ENCODE measurements at places on chromosomes 16 and 17.

DNA sequence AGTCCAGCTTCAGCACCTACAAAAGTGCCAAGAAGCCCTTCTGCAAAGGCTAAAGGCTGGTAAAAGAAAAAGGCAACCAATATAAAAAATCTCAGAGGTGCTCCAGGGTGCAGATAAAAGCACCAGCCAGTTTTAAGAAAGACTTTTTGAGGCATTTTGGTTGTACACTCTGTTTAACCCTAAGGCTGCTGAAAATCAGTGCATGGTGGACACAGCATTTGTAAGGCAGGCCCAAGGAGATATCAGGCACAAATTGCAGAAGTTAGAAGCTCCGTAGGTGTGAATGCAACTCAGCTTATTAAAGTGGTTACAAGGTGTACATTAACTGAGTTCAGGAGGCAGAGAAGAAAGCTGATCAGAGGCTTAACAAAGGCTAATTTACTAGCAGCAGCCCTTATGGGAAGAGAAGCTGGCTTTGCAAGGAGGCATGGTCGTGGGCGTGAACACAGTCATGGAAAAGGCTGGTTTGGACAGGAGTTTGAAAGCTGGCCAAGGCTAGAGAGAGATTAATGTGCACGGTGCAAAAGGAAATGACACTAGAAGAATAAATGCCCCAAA lies 21.1 kb downstream of the ACSM1 start:
- DNase-seq, result no peak

DNA sequence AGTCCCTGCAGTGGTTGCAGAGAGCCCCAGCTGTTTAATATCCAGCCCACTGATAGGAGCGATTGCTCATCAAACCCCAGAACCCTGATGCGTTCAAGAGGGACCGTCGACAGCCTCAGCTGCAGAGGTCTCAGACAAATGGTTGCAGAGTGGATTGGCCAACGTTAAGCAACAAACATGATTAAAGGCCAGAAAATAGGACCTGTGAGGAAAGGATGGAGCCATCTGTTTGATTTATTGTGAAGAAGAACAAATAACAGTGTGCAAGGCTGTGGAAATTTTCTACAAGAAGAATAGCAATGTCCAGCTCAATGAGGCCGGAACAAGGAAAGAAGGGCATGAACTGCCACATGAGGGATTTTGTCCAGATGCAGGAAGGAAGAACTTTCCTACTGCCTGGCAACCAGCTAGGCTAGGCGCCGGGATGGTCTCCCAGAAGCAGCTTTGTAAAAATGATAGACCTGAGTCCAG lies 138.4 kb upstream of the DNAH9 start:
- no peak for DNase-seq

GRCh38 chr17:81576621-81577277 lies 24.6 kb upstream of the FAAP100 start:
- no peak for DNase-seq

- no peak for DNase-seq
These were observed 30.1 kb upstream of the MED9 start for GRCh38 chr17:17446666-17447155.

- DNase-seq, result no peak
These were observed 486.0 kb downstream of the KCNJ2 start for GRCh38 chr17:70655176-70655958.

DNA sequence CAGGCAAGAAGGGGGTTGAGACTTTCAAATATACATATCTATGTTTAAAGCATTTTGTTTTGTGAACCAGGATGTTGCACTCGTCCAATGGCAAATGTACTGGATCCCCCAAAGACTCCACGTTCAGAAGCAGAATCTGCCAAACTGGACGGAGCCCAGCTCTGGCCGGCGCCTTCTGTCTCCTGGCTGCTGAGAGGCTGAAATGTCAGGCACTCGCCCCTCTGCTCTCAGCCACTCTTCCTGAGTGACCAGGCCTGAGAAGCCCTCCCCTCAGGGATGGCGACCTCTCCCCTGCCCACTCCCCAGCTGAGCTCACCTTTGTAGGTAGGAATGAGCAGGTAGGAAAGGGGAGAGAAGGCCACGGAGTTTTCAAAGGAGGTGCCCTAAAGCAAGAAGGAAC lies 187.5 kb upstream of the FOXF1 start:
- no peak for DNase-seq

GRCh38 chr16:30535106-30535776 lies 583 bp upstream of the ZNF747 start:
- peak; percentile 64 for DNase-seq

DNA sequence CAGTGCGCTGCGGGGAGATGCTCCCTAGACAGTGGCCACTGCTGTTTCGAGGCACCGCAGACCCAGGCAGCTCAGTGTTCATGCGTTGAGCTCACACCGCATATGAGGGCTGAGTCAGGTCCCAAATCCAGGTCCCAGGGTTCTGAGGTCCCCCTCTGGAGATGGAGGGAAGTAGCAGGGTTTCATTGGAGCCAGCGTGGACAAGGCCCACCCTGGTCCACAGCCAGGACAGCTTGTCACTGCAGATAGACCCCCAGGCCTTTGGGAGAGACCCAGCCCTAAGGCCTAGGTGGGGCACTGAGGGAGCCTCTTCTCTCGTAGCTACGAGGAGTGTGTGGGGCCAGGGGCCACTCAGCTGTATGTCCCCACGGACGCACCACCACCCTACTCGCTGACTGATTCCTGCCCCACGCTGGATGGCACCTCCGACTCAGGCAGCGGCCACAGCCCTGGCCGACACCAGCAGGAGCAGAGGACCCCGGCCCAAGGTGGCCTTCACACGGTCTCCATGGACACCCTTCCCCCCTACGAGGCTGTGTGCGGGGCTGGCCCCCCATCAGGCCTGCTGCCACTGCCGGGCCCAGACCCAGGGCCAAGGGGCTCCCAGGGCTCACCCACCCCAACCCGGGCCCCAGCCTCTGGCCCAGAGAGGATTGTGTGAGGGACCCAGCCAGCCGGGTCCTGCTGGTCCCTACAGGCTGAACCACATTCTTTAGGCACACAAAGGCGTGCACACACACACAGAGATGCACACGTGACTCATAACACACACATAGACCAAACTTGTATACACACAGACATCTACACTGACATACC lies 53.4 kb downstream of the BEAN1 start:
- DNase-seq, result no peak

DNA sequence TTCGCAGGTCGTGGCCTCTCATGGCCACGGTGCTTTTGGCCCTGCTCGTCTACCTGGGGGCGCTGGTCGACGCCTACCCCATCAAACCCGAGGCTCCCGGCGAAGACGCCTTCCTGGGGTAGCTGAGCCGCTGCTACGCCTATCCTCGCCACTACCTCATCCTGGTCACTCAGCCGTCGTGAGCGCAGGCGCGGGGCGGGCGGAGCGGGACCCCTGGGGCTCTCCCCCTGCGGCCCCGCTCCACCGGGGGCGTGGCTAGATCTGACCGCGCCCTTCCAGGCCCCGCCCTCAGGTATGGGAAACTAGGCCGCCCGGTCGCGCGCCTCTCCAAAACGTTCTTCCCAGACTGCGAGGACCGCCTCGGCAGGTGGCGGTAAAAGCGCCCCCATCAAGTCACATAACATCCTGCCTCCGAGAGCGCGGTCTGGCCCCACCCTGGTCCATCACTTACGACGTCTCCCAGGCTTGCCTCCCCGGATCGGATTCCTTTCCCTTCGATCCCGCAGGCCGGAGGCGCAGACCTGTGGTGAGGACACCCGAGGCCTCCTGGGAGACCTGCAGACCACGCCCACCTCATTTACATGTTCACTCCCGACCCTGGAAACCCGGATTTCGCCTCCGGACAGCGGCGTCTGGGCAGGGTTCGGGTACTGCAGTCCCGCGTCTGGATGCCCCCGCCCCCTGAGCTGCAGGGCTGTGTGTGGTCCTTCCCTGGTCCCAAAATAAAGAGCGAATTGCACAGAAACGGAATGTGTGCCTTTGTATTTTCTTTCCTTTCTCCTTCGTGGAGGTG lies 91.5 kb upstream of the TMEM97 start:
- DNase-seq, result no peak

GRCh38 chr16:79613009-79613408 lies 12.5 kb upstream of the MAF start:
- no peak for DNase-seq

DNA sequence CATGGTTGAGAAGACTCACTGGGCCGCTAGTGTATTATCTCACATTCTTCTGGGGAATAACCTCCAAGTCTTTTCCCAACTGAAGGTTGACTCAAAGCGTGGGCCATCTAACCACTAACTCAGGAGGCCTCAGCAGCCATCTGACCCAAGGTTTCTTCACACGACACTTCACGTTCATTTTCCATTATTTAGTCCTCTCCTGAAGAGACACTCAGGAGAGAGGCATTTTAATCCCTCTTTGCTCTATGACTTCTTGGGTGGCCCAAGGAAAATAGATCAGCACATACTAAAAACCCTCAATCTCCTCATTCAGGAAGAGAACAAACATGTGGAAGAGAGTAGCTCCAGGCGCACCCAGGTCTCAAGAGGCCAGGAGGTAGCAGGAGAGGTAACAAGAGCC lies 252.8 kb upstream of the FOXF1 start:
- no peak for DNase-seq

DNA sequence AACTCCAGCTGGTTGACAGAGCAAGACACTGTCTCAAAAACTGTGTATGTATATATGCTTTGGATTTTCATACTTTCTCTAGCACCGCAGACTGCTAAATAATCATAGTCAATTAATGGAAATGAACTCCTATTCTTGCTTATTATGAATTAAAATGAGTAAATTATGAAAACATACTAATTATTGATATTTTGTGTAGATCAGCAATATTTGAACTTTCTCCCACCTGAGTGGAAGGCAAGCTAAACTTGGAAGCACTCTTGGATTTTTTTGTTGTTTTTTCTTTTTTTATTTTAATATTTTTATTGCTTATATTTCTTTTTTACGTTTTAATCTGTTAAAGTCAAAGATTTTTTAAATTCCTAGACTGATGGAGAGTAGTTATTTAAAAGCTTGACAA lies 201.7 kb downstream of the CDRT15L2 start:
- no peak for DNase-seq

DNA sequence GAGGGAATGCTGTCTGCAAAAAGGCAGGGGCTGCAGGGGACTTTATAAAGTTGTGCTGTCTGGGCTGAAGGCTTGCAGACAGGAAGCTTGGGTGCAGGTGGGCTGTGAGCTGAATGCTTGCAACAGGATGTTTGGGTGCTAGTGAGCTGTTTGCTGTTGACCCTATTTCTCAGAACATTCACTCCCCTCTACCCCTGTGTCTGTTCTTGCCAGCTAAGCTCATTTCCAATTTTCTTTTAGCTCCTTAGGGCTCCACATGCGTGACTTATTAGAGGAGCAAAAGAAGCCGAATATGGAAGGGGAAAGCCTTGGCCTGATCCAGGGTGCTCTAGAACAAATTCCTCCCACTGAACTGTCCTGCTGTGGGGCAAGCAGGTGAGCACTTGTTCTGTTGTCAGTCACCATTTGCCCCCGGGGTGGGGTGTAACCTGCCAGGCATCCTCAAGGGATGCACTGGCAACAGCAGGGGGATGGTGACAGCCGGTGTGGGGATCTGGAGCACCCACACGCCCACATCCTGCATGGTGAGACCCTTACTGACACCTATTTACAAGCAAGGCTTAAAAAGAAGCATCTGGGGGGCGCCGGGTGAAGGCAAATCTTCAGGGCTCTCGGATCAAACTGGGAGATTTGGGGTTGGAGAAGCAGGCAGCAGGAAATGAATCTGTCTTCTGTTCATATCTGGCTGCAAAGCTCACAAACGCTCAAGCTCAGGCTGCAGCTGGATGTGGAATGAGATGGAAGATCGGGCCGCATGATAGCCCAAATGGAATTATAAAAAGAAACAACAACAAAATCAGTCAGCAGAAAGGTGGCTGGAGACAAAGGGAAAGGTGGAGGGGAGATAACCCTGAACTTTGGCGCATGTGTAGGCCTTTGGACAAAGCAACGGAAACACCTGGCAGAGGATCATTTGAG lies 21.1 kb upstream of the NUP93 start:
- peak; percentile 33 for DNase-seq

DNA sequence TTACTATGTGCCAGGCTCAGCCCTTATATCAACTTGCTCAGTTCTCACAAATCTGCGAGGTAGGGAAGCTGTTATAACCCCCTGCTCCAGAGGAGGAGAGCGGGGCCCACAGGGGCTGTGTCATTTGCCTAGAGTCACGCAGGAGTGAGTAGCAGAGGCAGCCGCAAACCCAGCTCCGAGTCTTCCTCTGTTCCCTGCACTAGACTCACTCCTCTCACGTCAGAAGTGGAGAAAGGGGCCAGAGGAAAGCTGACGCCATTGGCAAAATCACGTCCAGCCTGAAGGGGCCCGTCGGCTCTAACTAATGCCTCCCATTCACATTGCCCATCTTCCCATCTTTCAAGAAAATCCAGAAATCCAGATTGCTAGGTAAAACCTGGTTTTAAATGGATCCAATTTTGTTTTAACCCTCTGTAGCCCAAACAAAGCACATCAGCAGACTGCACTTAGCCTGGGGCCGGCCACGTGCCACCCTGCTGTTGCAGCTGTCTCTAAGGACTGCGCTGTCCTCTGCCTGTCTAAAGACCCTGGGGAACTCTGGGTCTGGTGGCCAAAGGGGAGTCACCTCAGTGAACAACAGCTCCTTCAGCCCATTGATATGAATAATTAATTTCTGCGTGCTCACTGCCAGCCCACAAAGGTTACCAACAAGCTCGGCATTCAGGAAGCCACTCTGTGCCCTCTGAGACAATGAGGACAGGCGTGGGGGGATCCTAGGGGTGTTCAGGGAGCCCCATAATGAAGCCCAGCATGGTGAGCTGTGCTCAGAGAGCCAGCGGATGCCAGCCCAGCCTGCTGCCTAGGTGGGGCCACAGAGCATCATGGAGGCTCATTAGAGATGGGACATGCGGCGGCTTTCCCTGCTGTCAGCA lies 36.7 kb upstream of the ABR start:
- no peak for DNase-seq

DNA sequence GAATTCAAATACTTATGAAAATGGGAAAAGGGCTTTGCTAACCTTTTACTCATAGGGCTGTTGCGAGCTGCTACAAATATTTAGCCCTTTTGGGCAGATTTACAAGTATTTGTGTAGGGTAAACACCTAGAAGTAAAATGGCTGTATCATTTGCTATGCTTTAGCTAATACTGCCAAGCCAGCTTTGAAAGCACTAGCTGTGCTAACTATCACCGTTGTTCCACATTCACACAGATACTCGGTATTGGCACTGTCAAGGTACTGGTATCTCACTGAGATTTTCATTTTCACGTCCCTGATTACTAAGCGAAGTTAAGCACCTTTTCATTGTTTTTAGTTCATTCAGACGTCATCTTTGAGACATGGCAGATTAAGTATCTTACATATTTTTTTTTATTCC lies 84.8 kb downstream of the GLG1 start:
- no peak for DNase-seq

- DNase-seq, result no peak
These were observed 33.1 kb upstream of the CCL22 start for GRCh38 chr16:57325458-57325857.

- no peak for DNase-seq
These were observed 33.3 kb downstream of the OTOA start for GRCh38 chr16:21697032-21697431.
